ENCODE measurements at places on chromosomes 5 and 9.

DNA sequence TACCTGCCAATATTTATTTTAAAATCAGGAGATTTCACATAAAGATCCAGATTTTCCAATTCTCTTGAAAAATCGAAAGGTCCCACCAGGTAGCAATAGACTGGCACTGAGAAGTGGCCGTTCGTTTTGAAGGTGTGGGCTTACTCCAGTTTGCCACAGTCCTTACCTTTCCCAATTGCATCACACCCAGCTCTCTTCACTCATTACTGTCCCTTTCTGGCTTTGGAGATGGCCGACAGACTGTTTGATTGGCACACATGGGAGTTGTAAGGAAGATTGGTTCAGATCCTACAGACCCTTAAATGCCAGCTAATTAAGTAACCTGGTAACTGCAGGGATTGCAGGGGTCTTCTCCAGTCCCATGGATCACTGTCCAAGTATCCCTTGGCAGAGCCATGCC is 68.7 kb upstream of the LARP1 start:
- no peak for DNase-seq

DNA sequence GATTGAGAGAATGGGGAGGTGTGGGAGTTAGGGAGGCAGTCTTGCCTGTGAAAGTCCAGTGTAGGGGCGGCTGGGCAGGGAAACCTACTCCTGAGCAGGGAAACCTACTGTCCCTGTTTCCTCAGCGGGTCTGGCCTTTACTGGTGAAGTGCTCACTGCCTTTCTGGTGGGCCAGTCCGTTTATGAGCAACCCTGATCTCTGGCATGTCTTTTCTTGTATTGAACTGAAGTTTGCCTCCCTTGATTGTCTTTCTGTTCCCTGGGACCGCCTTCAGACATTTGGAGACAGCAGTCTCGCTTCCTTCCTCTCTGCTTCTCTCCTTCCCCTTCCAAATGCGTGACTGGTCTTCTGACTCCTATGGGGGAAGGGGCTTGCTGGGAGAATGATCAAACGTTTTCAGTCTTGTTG is 2.9 kb downstream of the SNX18 start:
- DNase-seq, result no peak

DNA sequence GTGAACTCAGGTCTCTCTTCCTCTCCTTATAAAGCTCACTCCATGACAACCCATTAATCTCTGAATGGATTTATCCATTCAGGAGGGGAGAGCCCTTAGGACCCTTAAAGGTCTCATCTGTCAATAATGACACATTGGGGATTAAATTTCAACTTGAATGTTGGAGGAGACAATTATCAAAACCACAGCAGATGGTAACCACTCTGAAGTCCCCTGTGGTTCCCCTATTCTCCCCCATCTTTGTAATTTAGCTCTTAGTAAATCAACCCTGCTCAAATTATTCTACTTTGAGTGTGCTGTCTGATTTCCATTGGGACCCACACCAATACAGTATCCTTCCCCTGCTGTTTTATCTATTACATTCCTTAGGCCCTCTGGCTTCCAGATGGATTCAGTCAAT is 72.0 kb upstream of the RAI14 start:
- DNase-seq, result no peak

GRCh38 chr5:76492819-76493189 is 89.7 kb downstream of the IQGAP2 start:
- no peak for DNase-seq

DNA sequence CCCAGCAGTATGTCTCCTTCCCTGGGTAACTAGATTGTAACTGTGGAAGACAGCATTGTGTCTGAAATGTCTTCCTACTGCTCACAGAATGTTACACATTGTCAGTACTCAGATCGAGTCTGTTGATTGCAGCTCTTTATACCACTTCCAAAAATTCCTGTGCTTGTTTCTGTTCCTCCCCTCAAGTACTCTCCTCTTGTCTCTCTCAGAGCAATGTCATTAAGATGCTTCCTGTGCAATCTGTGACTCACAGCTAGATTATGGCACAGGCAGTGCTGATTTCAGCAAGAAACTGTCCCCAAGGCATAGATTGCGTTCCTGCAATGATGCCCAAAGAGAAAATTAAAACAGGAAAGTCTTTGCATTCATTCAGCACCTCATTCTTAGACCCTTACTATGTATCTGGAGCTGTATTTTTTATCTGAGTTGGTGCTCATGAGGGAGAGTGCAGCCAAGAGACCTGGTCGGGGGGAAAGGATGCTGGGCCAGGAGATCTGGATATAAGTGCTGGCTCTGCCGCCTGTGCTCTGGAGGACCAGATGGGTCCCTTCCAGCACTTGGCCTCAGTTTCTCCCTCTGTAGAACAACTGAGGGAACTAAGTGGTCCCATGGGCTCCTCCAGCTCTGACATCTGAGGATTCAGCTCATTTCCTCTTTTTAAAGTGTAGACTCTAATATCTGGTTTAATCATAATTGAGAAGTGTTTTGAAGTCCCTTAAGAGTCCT is 40.8 kb upstream of the GNPDA1 start:
- no peak for DNase-seq

- DNase-seq, result no peak
These were observed 125.1 kb upstream of the OSMR start for GRCh38 chr5:38720554-38721361.

GRCh38 chr5:6705088-6705487 is 8.1 kb upstream of the TENT4A start:
- DNase-seq, result no peak
